ENCODE measurements at places on chromosomes 5 and 9. TPM values are rescaled to one million over a fixed set of nuclear protein-coding genes. Genes with fewer than 3 reads are reported as not detected.

SLC4A9 gene
- not detected for total RNA-seq

PAPPA gene
- 209 TPM for total RNA-seq

NFIB gene
- total RNA-seq: 9.7 TPM

CATSPER3 gene
- 0.14 TPM for total RNA-seq

MYOT gene
- total RNA-seq: not detected

LHFPL2 gene
- 104 TPM for total RNA-seq

ZNF454 gene
- 2.1 TPM for total RNA-seq
